A549 treated with CpdA at 1 μM for 4 hours (cell line): ENCODE measurements at places on chromosomes 4 and X. TPM values are rescaled to one million over a fixed set of nuclear protein-coding genes. Genes with fewer than 3 reads are reported as not detected.

The SUPT20HL1 gene
- not detected in 5 replicates for total RNA-seq

The ARMCX1 gene
- 0.16 to 0.34 TPM (median 0.29 TPM) in 5 replicates for total RNA-seq

The ATP8A1 gene
- 0.03 to 0.23 TPM (median 0.05 TPM) in 5 replicates for total RNA-seq

The ASB12 gene
- total RNA-seq = 0.03 TPM in 1 of 5 replicates, not detected in the others

The INTU gene
- 0.68 to 1.5 TPM (median 1.4 TPM) in 5 replicates for total RNA-seq
